ENCODE measurements at places on chromosomes 16 and 17.

GRCh38 chr16:83933885-83934683, 19.0 kb upstream of the OSGIN1 start:
- H3K27ac ChIP-seq: no peak overlapping the region
- no peak for DNase-seq
- no peaks in the 10 kb centered on the region for H3K27me3 ChIP-seq

- no peaks in the 10 kb centered on the region for H3K36me3 ChIP-seq
- H3K4me3 ChIP-seq: peak overlapping the region; percentile 34
- peaks cover 24% of the 10 kb centered on the region for H3K4me1 ChIP-seq
Measured at GRCh38 chr17:35240861-35241260, 2.0 kb upstream of the SLFN5 start.

DNA sequence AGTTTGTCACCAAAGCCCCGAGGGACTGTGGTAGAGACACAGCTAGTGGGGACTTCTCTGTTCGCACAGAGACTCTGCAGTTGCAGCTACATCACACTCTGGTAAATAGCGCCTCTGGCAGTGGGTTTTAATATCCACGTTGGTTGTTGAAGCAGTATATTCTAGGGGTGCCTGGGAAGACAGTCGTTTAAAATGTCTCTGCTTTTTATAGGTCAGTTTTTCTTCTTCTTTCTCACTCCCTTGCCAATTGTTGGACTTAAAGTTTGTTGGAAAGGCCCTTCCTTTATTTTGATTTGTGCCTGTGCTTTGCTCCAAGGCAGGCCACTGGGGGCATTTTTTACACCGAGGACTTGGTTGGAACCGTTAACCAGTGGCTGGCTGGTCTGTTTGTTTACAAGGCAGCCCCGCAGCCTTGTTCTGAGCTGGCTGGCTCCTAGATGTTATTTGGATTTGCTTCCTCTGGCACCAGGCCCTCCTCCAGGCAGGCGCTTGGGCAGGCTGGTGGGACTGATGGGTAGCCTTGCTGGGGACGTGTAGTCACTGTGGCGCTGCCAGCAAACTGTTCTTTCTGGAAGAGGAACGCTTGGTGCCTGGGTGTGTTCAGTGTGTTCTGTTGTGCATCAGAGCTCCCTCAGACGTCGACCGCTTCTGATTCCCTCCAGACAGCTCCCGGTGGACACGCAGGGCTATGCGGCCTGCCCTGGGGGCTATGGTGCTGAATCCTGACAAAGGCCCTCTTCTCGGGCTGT, 218.2 kb upstream of the CHMP6 start:
- no peak for DNase-seq
- H3K27me3 ChIP-seq: no peaks in the 10 kb centered on the region
- peaks cover 16% of the 10 kb centered on the region for H3K4me1 ChIP-seq
- no peak overlapping the region for H3K4me3 ChIP-seq
- peaks cover 3% of the 10 kb centered on the region for H3K36me3 ChIP-seq
- H3K27ac ChIP-seq: peak overlapping the region; percentile 81

DNA sequence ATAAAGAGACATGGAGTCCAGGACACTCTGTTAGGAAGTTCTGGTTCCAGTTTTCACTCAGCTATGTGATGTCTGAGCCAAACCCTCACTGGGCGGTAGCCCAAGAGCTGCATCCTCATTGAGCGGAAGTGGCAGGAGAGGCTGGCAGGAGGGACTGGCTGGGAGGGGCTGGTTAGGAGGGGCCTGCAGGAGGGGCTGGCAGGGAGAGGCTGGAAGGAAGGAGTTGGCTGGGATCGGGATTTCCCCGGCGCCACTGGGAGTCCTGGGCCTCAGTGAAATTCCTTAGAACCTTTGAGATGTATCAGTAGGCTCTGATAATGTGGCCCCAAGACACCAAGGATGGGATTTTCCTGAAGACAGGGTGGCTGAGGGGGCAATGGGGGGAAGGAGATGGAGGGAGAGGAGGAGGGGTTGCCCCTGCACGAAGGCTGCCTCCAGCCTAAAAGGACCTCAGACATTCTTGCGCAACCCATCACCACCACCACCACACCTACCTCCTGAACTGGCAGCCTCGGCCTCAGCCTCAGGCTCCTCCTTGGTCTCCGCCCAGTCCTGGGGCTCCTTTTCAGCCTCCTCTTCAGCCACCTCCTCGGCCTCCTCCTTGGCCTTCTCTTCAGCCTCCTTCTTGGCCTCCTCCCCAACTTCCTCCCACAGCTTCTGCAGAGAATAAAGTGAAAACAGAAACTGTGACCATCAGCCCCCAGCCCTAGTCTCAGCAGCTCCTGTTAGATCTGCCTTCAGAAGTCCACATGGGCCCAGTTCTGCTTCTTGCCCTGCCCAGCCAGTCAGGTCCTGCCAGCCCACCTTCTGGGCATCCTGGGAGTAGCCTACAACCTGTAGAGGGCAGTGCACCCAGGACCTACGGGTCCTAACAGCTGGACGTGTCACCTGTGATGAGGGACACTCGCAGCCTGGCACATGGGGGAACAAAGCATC, 31.7 kb downstream of the CNGB1 start:
- H3K27ac ChIP-seq: no peak overlapping the region
- no peaks in the 10 kb centered on the region for H3K36me3 ChIP-seq
- H3K4me1 ChIP-seq: no peaks in the 10 kb centered on the region
- DNase-seq: no peak
- H3K27me3 ChIP-seq: no peaks in the 10 kb centered on the region

- peaks cover 17% of the 10 kb centered on the region for H3K27me3 ChIP-seq
- DNase-seq: no peak
- H3K4me1 ChIP-seq: peaks cover 19% of the 10 kb centered on the region
- H3K36me3 ChIP-seq: no peaks in the 10 kb centered on the region
- no peak overlapping the region for H3K27ac ChIP-seq
Measured at GRCh38 chr16:84683691-84684591, 15.9 kb upstream of the USP10 start.

- H3K36me3 ChIP-seq: peaks cover 3% of the 10 kb centered on the region
- H3K27me3 ChIP-seq: no peaks in the 10 kb centered on the region
- no peak for DNase-seq
- H3K4me3 ChIP-seq: no peak overlapping the region
- peaks cover 10% of the 10 kb centered on the region for H3K4me1 ChIP-seq
Measured at GRCh38 chr17:42340691-42341127, 47.5 kb downstream of the STAT3 start.

GRCh38 chr17:2241823-2242222, 61.8 kb downstream of the SMG6 start:
- H3K27ac ChIP-seq: no peak overlapping the region
- H3K27me3 ChIP-seq: no peaks in the 10 kb centered on the region
- no peak overlapping the region for H3K4me3 ChIP-seq
- peaks cover 13% of the 10 kb centered on the region for H3K4me1 ChIP-seq
- peaks cover 9% of the 10 kb centered on the region for H3K36me3 ChIP-seq

DNA sequence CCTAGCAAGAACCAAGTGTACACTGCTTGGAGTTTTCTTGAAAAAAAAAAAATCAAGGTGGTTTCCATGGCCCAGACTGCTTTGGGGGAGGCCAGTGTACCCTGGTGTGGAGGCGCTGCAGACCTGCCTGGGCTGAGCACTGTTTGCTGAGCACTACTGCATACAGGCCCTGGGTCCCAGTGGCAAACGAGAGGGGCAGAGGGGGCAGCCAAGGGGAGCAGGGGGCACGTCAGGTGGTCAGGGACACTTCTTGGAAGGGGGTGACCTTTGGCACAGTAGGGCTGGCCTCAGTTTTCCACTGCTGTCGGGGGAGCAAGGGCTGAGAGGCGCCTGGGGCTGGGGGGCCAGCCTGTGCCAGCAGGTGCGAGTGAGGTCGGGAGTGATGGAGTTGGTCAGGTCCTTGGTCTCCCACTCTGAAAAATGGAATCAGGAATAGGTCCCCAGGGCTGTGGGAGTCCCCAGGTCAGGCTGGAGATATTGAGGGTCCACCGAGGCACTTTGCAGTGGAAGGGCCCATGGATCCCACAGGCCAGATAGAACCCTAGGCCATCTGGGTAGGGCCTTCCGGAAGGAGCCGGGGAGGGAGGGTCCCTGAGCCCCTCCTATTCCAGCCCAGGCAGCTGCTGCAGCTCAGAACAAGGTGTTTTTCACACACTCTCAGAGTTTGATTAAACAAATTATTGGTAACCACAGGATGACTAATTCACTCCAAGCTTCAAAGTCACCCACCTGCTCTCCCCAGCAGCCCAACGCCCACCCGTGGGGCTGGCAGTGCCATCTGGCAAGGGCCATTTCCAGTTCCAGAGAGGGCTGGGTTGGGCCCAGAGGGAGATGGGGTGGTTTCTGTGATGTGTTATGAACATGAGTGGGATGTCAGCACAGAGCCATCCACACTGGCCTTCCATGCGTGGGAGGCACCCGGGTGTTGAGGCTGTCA, 3.5 kb downstream of the ZFPM1 start:
- peaks cover 8% of the 10 kb centered on the region for H3K4me1 ChIP-seq
- DNase-seq: no peak
- H3K27ac ChIP-seq: no peak overlapping the region
- H3K4me3 ChIP-seq: peak overlapping the region; percentile 83
- no peaks in the 10 kb centered on the region for H3K36me3 ChIP-seq

DNA sequence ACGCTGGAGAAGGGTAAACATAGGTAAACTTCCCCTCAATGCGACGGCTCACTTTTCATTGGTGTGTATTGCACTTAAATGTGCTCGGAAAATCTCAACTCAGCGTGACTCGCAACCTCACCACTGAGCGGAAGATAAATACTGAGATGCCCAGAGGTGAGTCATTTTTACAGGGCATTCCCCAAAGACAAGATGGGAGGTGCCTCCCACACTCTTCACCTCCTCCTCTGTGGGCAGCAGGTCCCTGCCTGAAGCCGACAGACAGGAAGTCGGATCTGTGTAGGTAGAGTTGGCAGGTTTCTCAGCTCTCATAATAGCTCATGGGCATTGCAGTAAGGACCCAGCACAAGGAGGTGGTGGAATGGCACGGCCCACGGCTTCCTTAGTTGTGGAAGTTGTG, 274.6 kb upstream of the HSBP1 start:
- no peaks in the 10 kb centered on the region for H3K4me1 ChIP-seq
- H3K4me3 ChIP-seq: no peak overlapping the region
- H3K27ac ChIP-seq: no peak overlapping the region
- H3K36me3 ChIP-seq: no peaks in the 10 kb centered on the region
- peaks cover 9% of the 10 kb centered on the region for H3K27me3 ChIP-seq

DNA sequence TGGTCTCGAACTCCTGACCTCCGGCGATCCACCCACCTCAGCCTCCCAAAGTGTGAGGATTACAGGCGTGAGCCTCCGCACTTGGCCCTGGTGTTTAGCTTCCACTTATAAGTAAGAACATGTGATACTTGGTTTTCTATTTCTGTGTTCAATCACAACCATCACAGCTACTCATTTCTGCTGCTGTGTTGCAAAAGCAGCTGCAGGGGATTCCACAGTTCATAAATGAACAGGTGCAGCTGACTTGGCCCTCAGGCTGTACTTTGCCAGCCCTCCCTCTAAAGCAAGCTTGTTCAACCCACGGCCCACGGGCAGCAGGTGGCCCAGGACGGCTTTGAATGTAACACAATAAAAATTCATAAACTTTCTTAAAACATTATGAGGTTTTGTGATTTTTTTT, 79.2 kb downstream of the SLC39A11 start:
- DNase-seq: no peak
- H3K4me1 ChIP-seq: peaks cover 5% of the 10 kb centered on the region
- peak overlapping the region; percentile 95 for H3K27ac ChIP-seq
- H3K4me3 ChIP-seq: no peak overlapping the region
- H3K27me3 ChIP-seq: no peaks in the 10 kb centered on the region
- H3K36me3 ChIP-seq: no peaks in the 10 kb centered on the region

DNA sequence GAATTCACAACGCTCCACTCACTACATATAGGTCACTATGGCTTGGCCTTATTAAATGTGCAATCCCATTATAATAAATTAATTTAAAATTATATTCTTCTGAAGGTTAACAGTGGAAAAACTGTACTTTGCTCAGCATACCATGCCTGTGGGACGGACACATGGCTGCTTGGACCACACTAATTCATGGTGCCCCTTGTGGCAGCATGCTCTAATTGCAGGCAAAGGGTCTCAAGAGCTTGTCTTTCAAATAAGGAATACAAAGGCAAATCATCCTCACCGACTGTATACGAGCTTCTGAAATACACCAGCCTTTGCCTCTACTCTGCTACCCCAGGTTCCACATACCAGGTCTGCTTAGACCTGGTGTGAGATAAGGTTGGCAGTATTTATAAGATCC, 11.7 kb downstream of the SMPD3 start:
- no peak overlapping the region for H3K27ac ChIP-seq
- no peak for DNase-seq
- peaks cover 27% of the 10 kb centered on the region for H3K27me3 ChIP-seq
- no peaks in the 10 kb centered on the region for H3K4me1 ChIP-seq

DNA sequence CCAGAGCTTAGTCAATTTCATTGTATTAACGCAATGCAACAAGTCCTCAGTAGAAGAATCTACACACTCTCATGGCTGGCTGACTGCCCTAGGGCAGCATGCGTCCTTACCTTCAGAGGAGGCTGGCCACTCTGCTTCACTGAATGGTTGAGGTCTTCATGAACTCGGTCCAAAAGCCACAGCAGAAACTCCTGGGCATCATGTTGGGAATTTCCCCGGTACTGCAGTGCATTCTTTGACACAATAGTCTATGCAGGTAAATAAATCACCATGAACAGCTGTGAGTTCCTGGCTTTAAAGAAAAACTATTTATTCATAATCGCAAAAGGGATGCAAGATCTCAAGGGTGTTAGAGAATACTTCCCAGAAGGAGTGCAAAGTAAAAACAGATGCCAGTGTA, 41.3 kb downstream of the USP31 start:
- no peak overlapping the region for H3K4me3 ChIP-seq
- no peak for DNase-seq
- H3K4me1 ChIP-seq: no peaks in the 10 kb centered on the region
- no peak overlapping the region for H3K27ac ChIP-seq
- H3K36me3 ChIP-seq: peaks cover 13% of the 10 kb centered on the region

DNA sequence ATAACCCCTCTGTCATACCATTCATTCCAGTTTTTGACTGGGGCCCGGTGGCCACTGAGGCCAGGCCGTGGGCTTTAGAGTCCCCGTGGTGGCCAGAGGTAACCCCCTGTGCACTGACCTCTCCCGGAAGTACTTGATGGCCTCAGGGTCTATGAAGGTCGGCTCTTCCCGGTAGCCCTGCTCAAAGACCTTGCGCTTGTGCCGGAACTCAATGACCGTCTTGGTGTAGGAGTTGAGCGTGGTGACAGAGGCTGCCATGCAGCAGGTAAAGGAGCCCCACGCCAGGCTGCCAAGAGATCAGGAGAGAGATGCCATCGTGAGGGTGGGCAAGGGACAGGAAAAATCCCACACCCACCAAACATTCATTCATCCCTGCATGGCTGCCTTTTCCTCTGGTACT, 234.8 kb downstream of the GSG1L start:
- peaks cover 38% of the 10 kb centered on the region for H3K27me3 ChIP-seq
- no peak overlapping the region for H3K4me3 ChIP-seq
- no peaks in the 10 kb centered on the region for H3K4me1 ChIP-seq
- H3K27ac ChIP-seq: no peak overlapping the region
- DNase-seq: no peak

- peaks cover 10% of the 10 kb centered on the region for H3K36me3 ChIP-seq
- no peak for DNase-seq
- peaks cover 41% of the 10 kb centered on the region for H3K4me1 ChIP-seq
- H3K27me3 ChIP-seq: no peaks in the 10 kb centered on the region
- H3K27ac ChIP-seq: no peak overlapping the region
- H3K4me3 ChIP-seq: no peak overlapping the region
Measured at GRCh38 chr17:1042486-1042885, 45.6 kb downstream of the TIMM22 start.

GRCh38 chr16:68429076-68429854, 19.0 kb downstream of the SMPD3 start:
- H3K27me3 ChIP-seq: peaks cover 2% of the 10 kb centered on the region
- DNase-seq: no peak
- H3K4me3 ChIP-seq: no peak overlapping the region
- no peaks in the 10 kb centered on the region for H3K36me3 ChIP-seq
- no peak overlapping the region for H3K27ac ChIP-seq
- no peaks in the 10 kb centered on the region for H3K4me1 ChIP-seq

- H3K27me3 ChIP-seq: no peaks in the 10 kb centered on the region
- peaks cover 19% of the 10 kb centered on the region for H3K36me3 ChIP-seq
- no peak overlapping the region for H3K27ac ChIP-seq
- no peaks in the 10 kb centered on the region for H3K4me1 ChIP-seq
Measured at GRCh38 chr17:80364091-80364691, 50.8 kb upstream of the ENDOV start.
